Fibroblast of skin of left biceps (primary cell): ENCODE measurements at places on chromosomes 16 and 17.

GRCh38 chr16:17392857-17393692 is 77.7 kb downstream of the XYLT1 start:
- no peak for DNase-seq

DNA sequence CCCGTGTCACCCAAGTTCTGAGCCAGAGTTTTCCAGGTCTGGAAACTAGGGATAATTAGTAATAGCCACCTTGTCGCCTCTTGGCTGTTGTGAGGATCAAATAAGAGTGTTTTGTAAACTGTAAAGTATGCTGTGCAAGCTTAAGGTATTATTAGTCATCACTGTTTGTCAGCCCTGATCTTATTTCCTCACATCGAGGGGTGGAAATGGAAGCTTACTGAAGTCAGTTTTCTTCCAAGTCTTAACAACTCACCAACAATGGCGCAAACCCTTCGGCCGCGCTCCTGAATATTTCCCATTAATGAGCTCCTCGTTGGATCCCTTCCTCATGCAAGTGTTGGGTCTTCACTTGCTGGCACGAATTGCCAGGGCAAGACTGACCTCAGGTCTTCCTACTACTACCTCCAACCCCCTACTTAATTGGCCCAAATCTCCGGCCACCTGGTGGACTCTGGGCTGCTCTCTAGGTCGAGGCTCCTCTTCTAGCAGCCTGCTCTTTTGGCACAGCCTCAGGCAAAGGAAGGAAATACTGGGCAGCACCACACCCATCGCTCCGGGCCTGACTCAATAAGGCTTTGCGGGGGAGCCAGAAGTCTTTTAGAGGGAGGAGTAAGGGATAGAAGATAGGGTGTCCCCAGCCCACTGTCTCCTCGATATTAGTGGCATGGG is 885 bp upstream of the SLC35B1 start:
- DNase-seq, result no peak

DNA sequence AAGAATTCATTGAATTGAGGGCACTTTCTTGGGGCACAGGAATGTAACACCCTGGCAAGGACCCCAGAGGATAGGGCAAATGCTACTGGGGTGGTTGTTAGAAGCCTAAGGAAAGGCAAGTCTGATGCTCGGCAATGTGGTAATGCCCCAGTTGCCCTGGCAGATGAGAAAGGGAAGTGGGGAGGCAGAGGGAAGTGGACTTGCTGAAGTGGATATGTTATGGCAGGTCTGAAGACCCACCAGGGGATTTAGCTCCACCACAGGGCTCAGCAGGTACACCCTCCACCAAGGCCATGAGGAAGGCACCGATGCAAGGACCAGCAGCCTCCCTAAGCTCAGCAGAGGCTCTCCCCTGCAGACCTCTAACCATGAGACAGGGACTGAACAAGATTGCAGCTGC is 184.8 kb downstream of the IRX5 start:
- no peak for DNase-seq

DNA sequence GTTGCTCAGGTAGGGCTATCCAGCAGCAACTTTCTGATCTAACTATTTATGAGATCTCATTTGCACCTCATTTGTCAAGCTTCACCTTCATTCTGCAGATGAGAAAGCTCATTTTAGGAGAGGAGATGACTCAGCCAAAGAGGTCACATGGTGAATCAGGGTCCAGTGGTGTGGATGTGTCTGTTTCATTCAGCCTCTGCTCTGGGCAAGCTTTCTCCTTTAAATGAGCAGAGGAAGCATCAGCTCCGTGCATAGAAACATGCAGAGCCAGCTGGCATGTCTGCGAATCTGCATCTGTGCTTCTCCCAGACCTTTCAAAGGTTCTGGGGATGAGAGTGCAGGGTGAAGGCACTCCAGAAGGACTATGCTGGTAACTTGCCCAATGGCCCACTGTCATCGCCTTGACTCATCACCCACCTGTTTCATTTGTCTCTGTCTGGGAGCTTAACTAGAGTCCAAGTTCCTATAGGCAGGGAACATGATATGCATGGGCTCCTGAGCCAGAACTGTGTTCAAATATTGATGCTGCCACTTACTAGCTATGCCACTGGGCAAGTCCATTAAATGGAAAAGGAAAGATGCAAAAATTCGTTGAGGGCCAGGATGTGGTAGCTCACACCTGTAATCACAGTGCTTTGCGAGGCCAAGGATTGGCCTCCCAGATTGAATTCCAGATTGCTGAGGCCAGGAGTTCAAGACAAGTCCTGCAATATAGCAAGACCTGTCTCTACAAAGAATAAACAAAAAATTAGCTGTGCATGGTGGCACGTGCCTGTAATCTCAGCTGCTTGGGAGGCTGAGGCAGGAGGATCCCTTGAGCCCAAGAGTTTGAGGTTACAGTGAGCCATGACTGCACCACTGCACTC is 67.1 kb upstream of the NLK start:
- DNase-seq, result no peak

- no peak for DNase-seq
Measured at GRCh38 chr17:72913142-72913682, 179.3 kb downstream of the SLC39A11 start.

DNA sequence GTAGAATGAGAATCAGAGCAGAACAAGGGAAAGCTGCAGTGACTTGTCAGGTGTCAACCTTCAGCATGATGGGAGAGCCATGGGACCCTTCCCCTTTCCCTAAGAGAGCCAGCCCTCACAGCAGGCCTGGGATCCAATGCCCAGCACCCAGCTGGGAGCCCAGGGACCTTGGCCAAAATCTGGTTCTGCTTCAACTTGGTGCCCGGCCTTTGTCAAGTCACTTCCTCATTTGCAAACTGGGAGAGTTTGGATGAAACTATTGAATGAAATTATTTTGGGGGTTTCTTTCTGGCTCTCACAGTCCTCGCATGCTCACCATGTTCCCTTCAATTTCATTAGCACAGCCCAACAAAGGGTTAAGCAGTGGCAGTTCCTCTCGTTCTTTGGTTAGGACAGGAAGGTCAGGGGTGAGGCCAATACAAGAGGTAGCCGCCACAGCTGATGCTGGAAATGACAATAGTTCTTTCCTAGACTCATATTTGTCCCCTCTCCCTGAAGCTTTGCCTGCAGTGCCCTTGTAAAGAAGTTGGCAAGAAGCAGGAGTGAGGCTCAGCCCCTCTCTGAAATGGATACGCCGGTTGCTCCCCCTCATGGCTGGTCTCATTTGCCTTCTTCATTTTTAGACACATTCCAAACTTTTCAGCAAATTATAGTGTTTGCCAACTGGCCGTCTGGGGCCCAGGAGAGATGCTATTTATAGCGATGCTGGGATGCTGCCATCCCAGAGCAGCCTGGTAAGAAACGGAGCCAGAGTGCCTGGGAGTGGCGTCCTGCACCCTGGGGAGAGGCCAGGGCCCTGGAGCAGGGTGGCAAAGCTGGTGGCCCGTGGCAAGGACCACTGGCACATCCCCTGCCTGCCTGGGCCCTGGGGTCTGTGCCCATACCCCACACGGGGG is 34.5 kb upstream of the MEOX1 start:
- DNase-seq, result no peak

- no peak for DNase-seq
Measured at GRCh38 chr16:30882429-30883310, 11.2 kb downstream of the BCL7C start.

GRCh38 chr16:71565812-71566700 is 10.8 kb downstream of the TAT start:
- DNase-seq, result no peak

DNA sequence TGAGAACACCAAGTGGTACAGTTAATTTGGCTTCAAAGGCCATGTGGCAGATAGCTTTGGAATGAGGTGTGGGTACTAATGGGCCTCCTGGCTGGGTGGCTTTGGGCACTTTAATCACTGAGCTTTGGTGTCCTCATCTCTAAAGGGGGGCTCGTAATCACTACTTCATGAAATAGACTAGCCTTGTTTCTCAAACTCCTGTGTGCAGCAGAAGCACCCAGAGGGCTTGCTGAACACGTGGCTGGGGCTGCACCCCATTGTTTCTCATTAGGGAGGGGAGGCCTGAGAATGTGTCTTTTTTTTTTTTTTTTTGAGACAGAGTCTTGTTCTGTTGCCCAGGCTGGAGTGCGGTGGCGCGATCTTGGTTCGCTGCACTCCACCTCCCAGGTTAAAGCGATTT is 5.8 kb downstream of the EPN2 start:
- DNase-seq, result no peak

DNA sequence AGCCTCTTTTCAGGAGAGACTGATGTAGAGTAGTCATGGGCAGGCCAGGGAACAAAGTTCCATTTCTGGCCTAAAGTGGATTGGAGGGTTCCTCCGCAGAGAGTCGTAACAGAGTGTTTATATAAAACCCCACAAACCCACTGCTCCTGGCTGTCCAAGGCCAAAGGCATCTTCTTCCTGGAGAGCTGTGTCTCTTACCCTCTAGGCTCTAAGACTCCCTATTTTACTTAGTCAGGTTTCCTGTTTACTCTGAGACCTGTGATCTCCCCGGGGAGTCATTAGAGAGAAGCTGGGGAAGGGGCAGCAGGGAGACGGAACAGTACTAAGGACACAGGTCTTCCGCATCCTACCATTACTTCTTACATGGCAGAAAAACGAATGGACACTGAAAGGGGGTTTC is 69.5 kb downstream of the HIC1 start:
- DNase-seq, result no peak

- no peak for DNase-seq
Measured at GRCh38 chr17:82684228-82684841, 14.2 kb downstream of the RAB40B start.

DNA sequence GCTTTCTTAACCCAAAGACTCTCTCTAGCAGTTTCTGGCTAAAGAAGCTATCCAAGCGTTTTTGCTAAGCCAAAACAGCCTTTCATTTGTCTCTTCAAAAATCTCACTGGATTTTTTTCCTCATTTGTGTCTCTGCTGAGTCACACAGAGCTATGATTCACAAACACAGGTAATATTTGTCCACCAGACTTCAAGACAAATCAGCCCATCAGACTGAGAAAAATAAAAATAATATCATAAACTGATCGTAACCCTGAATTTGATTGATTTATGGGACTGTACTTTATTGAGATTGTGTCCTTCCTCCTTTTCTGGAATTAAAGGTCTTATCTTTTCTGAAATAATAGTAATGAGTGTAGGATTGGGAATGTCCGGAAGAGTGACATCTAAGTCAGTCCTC is 25.8 kb downstream of the TRIM16 start:
- no peak for DNase-seq

- no peak for DNase-seq
Measured at GRCh38 chr17:48563385-48563838, 14.7 kb downstream of the HOXB4 start.

DNA sequence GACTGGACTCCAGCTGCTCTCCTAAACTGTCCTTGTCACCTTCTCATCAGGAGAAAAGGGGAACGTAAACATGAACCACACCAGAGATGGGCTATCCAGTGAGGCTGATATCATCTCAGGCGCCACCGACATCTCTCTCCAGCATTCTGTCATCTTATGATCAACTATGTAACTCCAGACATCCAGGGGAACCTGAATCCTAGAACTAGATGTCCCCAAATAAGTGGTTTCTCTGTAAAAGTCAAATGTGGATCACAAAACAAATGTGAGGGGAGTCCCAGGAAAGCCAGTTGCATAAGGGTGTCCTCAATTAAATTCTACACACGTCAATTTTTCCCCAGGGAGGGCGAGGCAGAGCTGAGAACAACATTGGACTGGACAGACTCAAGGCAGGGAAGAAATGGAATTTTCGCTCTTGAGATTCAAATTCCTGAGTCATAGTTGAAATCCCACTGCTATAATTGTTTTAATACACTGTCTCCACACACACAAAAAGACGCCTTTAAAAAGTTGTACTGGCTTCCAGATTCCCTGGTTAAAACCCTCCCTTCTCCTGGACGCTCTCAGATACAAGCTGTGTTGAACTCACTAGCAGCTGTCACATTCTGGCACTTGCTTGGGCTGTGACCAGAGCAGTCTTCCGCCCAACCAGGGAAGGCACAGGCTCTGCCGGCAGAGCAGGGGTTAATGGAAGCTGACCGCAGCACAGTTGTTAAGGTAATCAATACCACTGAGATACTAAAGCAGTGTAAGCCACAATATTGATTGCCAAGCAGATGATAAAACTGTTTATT is 62.6 kb downstream of the ZFHX3 start:
- DNase-seq, result peak; percentile 70

GRCh38 chr16:66617728-66618127 is 13.2 kb downstream of the CMTM3 start:
- no peak for DNase-seq

DNA sequence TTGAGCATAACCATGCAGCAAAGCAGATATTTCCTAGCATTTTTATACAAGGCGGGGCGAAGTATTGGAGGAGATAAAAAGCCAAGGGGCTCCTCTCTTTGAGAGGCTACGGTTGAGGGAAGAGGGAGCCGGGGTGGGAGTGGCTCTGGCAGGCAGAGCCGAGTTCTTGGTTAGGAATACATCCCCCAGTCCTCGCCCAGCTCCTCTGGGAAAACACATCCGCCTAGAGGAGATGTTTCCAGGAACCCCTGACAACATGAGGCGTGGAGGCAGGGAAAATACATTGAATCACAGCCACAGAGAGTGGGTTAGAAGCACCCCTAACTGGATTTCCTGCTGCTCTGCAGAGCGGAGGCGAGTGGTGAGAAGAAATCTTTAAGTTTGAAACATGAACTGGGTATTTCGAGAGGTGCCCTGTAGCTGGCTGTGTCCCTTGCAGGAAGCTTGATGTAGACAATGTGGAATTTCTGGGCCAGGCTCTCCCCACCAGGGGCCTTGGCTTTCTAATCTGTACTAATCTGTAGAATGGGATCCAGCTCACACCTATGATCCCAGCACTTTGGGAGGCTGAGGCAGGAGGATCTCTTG is 27.3 kb downstream of the TTYH2 start:
- DNase-seq, result peak; percentile 77

GRCh38 chr16:73025856-73026210 is 22.1 kb downstream of the ZFHX3 start:
- no peak for DNase-seq
